LHCN-M2 (cell line): ENCODE measurements at places on chromosomes 2 and 18.

DNA sequence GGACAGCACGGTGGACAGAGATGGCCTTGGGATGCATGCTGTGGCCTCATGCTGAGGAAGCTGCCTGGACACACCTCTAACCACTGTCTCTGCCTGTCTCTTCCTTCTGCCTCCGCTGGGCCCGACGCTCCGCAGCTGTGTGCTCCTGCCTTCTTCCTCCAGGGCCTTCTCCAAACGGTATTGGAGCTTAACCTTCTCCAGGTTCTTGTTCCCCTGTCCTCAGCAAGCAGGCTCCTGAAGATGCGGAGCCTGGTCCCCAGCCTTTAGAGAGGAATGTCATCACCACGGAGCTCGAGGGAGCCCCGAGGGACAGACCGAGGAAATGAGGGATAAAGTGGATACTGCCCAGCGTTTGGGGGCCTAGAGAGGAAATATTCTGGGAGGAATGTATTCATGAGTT lies 155.1 kb downstream of the DYSF start:
- no peak for DNase-seq

GRCh38 chr2:11389052-11389420 lies 44.6 kb upstream of the ROCK2 start:
- no peak for DNase-seq

- DNase-seq: no peak
These were observed 945.8 kb downstream of the CBLN2 start for GRCh38 chr18:71598374-71598773.

- no peak for DNase-seq
These were observed 469.8 kb upstream of the ZEB2 start for GRCh38 chr2:144989579-144990270.

DNA sequence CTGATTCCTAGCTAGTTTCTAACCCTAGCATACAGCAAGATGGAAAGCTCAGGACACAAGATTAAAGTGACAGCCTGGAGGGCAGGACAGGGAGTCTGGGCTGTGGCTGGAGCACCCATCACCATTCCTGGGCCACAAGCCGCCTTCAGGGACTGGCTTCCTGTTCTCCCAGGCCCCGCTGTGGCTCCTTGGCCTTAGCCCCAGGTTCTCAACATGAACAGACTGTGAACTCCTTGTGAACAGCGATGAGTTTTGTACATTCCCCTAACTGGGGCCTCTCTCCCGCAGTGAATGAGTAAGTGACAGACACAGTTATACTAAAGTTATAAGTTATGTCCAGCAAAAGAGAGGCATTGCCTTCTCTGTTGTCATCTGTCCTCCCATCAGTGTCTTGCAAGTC lies 35.9 kb upstream of the SLC14A1 start:
- no peak for DNase-seq

DNA sequence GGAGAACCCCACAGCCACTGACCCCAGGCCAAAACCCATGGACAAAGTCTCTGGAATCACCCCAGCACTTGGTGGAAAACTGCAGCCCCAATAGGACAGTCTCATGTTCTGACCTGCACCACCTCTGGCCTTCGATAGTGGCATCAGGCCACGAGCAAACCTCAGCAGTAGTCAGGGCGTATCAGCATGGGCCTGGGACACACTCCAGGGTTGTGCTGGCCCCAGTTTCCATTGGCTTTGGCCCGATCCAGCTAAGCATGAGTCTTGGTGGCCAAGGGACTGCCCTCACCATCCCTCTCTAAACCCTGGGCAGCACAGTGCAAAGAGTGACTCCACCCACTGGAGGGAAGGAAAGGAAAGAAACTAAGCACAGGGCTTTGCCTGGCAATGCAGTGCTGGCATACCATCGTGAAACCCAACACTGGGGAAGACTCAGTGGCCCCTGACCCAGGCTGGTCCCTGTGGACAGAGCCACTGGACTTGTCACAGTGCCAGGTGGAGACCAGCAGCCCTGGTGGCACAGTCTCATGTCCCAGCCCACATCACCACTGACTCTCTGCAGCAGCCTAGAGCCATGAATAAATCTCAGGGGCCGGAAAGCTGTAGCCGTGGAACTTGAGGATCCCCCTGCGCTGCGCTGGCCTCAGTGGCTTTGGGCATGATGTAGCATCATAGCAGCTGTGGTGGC lies 46.3 kb downstream of the ZNF519 start:
- DNase-seq: no peak

- peak; percentile 50 for DNase-seq
These were observed 76.4 kb upstream of the CABLES1 start for GRCh38 chr18:23058746-23059415.

GRCh38 chr2:225031599-225031998 lies 10.7 kb downstream of the DOCK10 start:
- DNase-seq: no peak

DNA sequence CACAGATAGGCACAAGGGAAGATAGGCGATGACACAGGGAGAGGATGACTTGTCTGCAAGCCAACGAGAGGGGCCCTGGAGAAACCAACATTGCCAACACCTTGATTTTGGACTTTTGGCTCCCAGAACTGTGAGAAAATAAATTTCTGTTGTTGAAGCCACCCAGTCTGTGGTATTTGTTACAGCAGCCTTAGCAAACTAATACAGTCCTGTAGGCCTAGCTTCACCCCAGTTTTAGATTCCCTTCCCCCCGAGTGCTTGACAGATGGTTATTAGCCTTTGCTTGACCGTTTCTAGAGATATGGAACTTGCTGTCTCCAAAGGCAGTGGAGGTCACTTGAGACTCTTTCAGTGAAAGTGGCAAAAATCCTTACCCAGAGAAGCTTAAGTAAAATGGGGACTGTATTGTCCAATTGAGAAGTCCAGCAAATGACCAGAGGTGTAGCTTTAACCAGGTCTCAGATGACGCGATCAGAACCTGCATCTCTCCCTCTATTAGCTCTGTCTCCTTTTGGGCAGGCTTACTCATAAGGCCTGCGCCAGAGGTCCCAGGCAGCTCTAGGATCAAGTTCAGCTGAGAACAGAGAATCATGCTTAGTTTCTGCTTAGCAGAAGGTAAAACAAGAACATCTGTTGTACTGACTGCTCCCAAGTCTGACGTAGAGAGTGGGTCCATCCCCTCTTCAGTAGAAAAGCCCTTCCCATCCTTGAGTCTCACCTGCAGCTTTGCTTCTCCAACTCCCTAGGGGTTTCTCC lies 50.4 kb downstream of the MFSD6 start:
- DNase-seq: no peak

DNA sequence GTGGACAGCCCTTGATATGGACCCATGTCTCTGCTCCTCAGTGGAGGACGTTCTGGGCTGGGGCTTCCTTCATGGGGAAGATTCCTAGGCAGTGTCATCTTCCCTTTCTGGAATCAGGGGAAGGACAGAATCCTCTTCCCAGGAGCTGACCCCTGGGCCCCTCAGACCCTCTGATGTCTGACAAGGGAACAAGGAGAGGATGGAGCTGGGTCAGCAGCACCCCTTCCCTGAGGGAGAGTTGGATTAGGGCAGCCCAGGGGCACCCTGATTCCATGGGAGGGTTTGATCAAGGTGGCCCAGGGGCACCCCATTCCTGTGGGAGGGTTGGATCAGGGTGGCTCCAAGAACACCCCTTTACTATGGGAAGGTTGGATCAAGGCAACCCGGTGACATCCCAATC lies 86.5 kb downstream of the ACKR3 start:
- no peak for DNase-seq

- DNase-seq: no peak
These were observed 92.4 kb downstream of the TFCP2L1 start for GRCh38 chr2:121192576-121192975.

DNA sequence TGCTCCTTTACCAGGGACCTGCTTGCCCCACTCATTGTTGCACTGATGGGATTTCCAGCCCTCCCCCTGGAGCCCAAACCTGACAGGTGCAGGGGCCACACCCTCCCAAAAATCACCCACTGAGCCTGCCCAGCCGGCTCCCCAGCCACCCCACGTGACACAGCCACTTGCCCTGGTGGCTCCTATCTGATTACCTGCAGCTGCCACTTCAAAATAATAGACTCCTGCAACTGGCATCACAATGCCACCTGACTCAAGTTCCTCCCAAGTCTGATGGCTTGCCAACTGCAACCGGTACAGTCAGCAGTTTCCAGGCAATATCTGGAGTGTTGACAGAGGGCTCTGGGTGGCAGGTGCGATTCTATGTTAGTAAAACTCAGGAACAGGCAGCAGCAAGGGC lies 66.2 kb downstream of the CRACDL start:
- DNase-seq: peak; percentile 14

- no peak for DNase-seq
These were observed 42.7 kb downstream of the MAL start for GRCh38 chr2:95068256-95068655.

GRCh38 chr18:46274266-46274665 lies 170.1 kb downstream of the HAUS1 start:
- no peak for DNase-seq

- DNase-seq: peak; percentile 22
These were observed 181.3 kb upstream of the EPHA4 start for GRCh38 chr2:221753401-221753800.

DNA sequence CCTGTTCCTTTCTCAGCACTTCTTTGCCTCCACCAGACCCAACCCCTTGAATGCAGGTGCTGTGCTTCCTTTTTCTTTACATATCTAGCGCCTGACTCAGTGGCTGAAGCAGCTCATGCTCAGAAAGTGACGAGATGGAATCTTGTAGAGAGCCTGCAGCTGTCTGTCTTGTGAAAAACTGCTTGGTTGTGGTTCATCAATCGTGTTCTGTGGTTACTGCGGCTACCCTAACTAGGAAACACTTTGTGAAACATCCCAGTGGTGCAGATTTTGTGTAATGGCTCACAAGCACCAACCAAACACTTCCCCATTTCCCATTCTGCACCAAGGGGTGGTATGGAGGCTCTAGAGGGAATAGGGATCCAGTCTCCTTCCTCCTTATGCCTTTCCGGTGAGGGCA lies 307.2 kb upstream of the MMADHC start:
- peak; percentile 90 for DNase-seq

- no peak for DNase-seq
These were observed 21.1 kb upstream of the IHH start for GRCh38 chr2:219081701-219082331.

GRCh38 chr18:37280701-37281393 lies 284.8 kb downstream of the CELF4 start:
- DNase-seq: no peak

DNA sequence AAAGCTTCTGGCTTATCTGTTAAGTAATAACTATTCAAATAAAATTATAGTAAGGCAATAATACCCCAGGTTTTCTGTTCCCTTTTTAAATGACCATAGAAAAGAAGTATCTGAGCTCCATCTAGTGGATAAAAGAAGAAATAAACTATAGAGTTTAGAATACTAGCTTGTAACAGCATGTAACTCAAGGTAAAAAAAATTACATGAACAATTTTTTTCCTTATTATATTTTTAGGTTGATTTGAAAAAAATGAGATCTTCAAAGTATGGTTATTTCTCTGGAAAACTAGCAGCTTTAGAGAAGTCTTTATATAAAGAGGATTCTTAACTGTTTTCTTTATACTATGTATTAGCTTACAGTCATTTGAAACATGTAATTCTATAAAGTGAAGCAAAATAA lies 58.1 kb downstream of the NCKAP1 start:
- DNase-seq: peak; percentile 50

- DNase-seq: no peak
These were observed 23.2 kb downstream of the RND3 start for GRCh38 chr2:150464270-150464669.

DNA sequence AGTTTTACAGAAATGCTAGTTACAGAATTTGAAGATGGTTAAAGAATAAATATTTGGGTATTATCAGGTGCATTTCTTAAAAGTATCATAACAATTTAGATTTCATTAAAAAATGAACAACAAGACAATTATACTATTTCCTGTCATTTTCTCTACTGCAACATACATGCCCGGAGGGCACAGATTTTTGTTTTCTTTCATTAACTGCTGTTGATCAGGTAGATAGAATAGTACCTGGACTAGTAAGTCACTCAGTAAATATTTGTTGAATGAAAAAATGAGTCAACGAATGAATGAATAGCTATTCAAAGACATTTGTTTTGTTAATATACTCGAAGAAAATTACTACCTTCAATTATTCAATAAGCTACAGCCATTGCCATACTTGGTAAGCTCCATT lies 531.2 kb upstream of the VRK2 start:
- DNase-seq: no peak

GRCh38 chr2:12430407-12431133 lies 286.2 kb upstream of the TRIB2 start:
- DNase-seq: peak; percentile 14

DNA sequence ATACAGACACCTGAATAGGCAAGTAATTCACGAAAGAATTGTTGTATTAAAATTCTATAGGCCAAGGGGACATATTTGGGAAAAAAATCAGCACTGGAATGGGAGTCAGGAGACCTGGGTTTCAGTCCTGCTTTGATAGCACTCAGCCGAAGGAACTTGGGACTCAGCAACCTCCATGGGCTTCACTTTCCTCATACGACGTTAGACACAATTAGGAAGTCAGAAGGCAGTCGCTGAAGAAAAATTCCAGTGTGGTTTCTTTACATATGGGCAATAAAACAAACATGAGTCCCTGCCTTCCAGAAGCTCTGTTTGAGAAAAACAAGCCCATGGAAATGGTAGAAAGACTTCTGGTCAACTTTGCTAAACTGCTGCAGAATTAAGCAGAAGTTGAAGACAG lies 15.1 kb upstream of the CYRIA start:
- no peak for DNase-seq

GRCh38 chr18:46042571-46043123 lies 29.4 kb downstream of the PSTPIP2 start:
- DNase-seq: peak; percentile 84

DNA sequence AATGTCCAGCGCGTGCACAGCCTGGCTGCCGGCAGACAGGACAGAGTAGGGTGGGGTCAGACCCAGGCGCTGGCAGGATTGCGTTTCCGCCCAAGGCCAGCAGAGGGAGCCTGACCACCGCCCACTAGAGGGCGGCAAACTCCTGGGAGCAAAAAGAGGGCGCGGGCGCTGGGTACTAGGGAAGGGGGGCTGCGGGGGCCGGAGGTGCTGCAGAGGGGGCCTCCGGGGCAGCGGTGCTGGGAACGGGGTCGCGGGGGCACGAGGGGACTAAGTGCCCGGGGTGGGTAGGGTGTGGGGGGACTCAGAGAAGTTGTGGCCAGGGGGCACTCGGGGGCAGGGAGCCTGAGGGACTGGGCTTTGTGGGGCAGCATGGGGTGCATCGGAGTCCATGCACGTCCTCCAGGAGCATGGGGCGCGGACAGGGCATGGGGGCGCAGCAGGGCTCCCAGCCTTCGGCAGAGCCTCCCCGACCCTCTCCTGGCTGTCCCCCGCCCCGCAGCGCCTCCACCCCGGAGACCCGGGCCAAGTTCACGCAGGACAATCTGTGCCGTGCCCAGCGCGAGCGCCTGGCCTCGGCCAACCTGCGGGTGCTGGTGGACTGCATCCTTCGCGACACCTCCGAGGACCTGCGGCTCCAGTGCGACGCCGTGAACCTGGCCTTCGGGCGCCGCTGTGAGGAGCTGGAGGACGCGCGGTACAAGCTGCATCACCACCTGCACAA lies 3.2 kb downstream of the TEKT4 start:
- DNase-seq: peak; percentile 7

- DNase-seq: no peak
These were observed 333.0 kb upstream of the CNTNAP5 start for GRCh38 chr2:123692121-123692520.

GRCh38 chr2:157897106-157897971 lies 21.2 kb upstream of the ACVR1 start:
- no peak for DNase-seq

GRCh38 chr18:46793565-46793964 lies 36.7 kb upstream of the ST8SIA5 start:
- DNase-seq: no peak
